Pancreas (tissue), 10 donors: ENCODE measurements at places on chromosomes 6 and 20. TPM values are rescaled to one million over a fixed set of nuclear protein-coding genes. Genes with fewer than 3 reads are reported as not detected.
A peak's percentile ranks its signal among the peaks of the same experiment; 100 is the strongest.

The ATRN gene
- 3.6 TPM for polyA plus RNA-seq

DNA sequence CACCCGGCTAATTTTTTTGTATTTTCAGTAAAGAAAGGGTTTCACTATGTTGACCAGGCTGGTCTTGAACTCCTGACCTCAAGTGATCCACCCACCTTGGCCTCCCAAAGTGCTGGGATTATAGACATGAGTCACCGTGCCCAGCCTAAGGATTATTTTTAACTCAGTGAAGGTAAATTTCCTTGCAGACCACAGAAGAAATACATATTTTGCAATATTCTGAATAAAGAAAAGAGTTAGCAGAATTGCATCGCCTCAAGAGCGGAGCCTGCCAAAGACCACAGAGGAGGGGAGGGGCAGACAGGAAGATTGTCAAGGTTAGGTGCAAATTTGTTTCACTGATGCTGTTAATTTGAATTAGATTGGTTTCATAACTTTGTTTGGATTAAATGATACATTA, 47.4 kb downstream of the SOD2 start:
- no peak for DNase-seq

DNA sequence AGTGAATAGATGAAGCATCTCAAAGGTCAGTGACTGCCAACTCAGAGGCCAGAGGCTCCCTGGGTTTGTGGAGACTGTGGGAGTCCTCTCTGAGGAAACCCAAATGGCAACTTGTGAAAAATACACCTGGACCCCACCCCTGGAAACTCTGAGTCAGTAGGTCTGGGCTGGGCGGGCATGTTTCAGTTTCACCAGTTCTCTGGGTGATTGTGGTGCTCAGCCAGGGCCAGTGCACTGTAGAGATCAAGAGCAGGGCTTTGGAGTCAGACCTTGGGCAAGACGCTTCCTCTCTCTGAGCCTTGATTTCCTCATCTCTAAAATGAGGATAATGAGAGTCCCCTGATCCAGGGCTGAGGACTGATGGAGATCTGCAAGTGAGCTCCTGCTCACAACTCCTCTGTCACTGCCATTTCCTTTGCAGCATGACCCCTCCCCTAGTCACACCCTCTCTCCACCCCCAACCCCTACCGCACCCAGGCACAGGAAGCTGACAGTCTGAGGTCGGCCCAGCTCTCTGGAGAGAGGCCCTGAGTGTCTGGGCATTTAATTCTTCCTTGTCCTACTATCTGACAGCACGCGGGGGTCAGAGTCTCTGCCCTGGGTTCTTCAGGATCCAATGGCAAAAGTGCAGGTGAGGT, 5.1 kb downstream of the DEF6 start:
- DNase-seq: no peak

DNA sequence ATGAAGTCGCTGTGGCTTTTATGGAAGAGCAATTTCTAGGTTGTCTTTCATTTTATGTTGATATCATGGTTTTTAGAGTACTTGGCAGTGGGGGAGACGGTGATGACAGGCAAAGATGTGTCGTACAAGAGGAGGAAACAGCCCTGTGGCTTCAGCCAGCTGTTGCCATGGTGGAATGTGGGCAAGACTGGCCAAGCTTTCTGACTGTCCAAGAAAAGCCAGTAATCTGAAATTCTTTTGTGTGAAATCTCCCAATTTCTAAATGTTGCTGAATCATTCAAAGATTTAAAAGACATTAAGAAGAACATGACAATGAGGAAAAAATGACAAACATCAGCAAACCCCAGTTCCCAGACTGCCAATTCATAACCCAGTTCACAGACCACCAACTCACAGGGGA, 23.1 kb downstream of the PFDN4 start:
- DNase-seq: no peak

- no peak for DNase-seq
Observed at GRCh38 chr6:93366506-93366905, 52.9 kb downstream of the EPHA7 start.

GRCh38 chr6:30800871-30801270, 56.5 kb upstream of the IER3 start:
- no peak for DNase-seq

GRCh38 chr6:46080111-46080510, 49.7 kb upstream of the ENPP4 start:
- no peak for DNase-seq

GRCh38 chr20:35284992-35285805, 627 bp upstream of the EIF6 start:
- no peak for DNase-seq

- no peak for DNase-seq
Observed at GRCh38 chr6:131443514-131443913, 129.5 kb upstream of the ARG1 start.

The LY6G6C gene
- not detected for polyA plus RNA-seq

DNA sequence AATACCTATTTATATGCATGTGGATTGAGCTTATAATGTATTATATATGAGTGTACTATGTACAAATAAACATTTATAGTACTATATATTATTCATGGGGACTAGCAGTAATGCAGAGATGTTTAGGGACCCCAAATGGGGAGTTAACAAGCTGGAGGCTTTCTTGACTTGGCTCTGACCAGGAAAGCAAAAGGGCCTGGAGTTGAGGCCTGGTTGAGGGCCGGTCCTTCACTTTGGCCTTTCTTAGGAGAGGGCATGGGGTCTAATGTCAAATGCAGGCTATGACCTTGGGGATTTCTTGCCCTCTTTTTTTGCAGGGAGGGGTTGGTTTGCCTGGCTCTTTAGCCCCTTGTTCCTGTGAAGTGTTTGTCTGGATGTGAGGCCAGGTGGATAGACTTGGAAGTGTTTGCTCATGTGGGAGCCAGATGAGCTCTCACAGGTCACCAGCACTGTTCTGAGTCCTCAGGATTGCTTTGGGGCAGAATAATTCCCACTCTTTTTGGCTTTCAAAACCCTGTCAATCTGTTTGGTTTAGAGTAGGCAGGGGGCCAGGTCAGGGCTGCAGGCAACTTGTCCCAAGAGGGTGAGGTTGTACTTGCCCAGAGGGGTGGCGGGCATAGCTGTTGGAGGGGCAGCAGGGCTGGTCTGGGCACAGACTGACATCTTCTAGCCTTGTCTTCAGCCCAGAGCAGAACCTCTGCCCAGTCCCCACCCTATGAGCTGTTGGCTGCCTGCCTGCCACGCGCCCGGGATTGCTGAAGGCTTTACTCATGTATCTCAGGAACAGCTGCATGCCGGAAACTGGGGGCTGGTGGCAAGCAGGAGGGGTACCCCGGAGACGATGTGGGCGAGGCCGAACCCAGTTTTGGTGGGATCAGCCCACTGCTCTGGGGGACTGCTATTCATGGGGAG, 14.6 kb downstream of the TJAP1 start:
- peak; percentile 75 for DNase-seq

GRCh38 chr6:166779963-166780683, 153.1 kb upstream of the RPS6KA2 start:
- no peak for DNase-seq

DNA sequence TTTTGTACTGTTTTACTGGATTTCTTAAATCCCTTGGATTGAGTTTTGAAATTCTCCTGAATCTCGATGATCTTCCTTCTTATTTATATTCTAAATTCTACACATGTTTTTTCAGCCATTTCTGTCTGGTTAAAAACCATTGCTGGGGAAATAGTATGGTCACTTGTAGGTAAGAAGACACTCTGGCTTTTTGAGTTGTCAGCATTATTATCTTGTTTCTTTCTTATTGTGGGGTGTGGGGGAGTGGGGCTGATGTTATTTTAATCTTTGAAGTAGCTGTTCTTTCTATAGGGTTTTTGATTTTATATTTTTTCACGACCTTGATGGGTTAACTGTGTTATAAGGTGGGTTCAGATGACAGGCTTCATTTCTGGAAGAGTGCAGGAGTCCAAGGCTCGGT, 37.4 kb upstream of the ADGRB3 start:
- no peak for DNase-seq

The CCND3 gene
- 56.6 TPM for polyA plus RNA-seq

DNA sequence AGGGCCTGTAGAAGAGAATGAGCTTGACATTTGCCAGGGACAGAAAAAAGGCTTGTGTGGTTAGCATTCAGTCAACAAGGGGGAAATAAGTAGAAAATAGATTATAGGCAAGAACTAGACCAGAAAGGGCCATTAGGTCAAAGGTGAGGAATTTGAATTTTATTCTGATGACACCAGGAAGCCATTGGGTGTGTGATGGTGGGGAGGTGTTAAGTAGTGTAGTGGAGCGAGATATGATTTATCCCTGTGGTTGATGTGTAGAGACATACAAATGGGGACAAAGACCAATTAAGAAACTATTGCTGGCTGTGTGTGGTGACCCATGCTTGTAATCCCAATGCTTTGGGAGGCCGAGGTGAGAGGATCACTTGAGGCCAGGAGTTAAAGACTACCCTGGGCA, 11.0 kb downstream of the DSTN start:
- DNase-seq: no peak

GRCh38 chr20:31440012-31440659, at the start of gene DEFB123:
TSS of gene DEFB123 (plus strand) at chr20:31440632. CDS start at chr20:31440699, 67 bp downstream.
- DNase-seq: no peak

The CRISP3 gene
- polyA plus RNA-seq: 2.4 TPM

- no peak for DNase-seq
Observed at GRCh38 chr6:36777801-36778200, 61.4 kb downstream of the CPNE5 start.

The WFDC5 gene
- polyA plus RNA-seq: not detected

DNA sequence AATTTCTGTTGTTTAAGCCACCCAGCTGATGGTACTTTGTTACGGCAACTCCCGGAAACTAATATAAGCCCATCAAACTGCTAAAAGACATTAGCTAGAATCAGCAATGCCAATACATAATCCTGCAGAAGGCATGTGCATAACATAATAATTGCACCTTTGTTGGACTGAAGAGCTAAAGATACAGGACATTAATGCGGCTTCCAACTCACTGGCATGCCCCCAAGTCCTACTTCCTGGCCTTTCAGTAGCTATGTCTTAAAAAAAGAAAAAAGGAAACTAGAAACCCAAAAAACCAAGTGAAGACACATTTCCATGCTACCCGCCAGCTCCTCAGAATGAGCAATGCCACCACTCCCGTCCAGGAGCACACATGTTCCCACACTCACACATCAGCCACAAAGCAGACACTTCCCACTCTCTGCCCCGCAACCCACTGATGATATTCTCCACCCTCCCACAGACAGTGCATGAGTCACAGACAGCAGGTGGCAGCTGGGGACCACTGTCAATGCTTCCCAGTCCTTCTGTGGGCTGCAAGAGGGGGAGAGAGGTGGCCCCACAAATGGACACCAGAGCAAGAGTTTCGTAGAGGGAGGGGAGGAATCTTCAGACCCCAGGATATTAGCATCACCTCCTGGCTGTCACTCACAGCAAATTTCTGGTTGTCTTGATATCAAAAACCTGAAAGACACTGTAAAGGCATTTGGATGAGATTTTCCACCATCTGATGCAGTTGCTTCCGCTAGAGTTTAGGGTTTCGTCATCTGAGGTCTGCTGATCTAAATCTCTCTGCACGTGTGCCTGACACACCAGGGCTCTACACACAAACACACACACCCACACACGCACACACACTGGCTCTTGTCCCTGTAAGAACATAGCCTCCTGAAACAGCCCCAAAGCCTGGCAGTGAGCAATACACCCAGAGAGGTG, 32.8 kb downstream of the GFOD1 start:
- no peak for DNase-seq

- DNase-seq: no peak
Observed at GRCh38 chr6:28212510-28213212, 12.4 kb upstream of the ZSCAN9 start.

The HSPA1L gene
- 0.46 TPM for polyA plus RNA-seq

The LPA gene
- polyA plus RNA-seq: 0.07 TPM

- no peak for DNase-seq
Observed at GRCh38 chr6:147604373-147604772, 95.9 kb downstream of the SAMD5 start.

DNA sequence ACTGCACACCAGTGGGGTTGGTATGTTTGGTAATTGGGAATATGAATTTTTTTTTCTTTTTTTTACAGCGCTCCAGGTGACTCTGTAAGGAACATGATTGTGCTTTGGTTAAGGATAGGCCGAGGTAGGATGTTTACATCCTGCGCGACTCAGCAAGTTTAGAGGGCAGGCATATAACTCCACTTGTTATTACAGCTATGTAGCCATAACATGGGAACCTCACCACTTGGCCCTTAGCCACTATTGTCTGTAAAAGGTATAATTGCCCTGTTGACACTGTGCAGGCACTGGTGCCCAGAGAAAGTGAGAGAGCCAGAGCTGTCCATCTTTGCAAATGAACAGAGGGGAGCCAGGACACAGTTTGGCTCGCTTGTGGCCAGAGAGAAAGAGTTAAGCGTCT, 172.9 kb downstream of the MCHR2 start:
- no peak for DNase-seq

- DNase-seq: peak; percentile 95
Observed at GRCh38 chr20:266596-267562, 9.4 kb downstream of the DEFB132 start.

DNA sequence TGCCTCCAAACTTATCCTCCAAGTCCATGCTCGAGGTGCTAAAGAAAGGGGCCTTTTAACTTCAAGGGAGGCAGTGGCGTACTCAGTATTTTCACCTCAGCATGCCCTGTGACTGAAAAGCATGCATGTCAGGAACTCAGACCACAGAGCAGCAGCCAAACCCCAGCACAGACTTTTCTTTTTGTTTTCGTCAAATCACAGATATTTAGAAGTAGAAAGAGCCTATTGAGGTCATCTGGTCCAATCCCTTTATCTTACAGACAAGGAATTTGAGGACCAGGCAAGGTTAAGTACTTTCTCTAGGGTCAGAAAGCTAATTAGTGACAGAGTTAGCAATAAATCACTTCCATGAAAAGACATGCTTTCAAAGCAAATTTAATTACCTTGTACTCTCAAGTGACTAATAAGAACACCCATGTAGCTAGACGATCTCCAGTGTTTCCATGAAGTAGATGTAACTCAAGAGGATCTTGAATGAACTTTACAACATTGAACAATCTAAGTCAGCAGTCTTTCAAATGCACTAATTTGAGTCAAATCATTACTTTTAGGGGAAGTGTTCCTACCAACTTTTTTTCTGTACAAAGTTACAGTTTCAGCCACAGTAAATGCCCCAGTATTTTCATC, 35.9 kb downstream of the MOXD1 start:
- no peak for DNase-seq

DNA sequence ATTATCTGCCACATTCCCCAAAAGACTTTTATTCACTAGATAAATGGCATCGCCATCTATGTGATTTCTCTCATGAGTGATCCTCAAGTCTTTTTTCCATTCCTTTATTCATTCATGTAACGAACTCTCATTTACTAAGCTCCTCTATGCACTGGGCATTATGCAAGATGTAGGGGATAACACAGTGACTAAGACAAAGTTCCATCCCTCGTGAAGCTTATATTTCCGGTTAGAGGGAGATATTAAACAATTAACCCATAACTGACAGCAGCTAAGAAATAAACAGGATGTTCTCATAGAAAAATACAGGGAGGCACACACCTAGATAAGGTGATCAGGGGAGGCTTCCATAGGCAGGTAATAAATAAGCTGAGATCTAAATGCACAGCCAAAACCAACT, 17.2 kb upstream of the PREX1 start:
- no peak for DNase-seq

The EPHA7 gene
- polyA plus RNA-seq: 0.15 TPM

The KIF3B gene
- 11.0 TPM for polyA plus RNA-seq

The CTCFL gene
- polyA plus RNA-seq: not detected

The SLC26A8 gene
- 0.11 TPM for polyA plus RNA-seq

- DNase-seq: no peak
Observed at GRCh38 chr6:149336609-149336928, 19.1 kb downstream of the TAB2 start.

The ATG5 gene
- polyA plus RNA-seq: 8.2 TPM
